ENCODE measurements at places on chromosomes 2 and 18.
A peak's percentile ranks its signal among the peaks of the same experiment; 100 is the strongest.

DNA sequence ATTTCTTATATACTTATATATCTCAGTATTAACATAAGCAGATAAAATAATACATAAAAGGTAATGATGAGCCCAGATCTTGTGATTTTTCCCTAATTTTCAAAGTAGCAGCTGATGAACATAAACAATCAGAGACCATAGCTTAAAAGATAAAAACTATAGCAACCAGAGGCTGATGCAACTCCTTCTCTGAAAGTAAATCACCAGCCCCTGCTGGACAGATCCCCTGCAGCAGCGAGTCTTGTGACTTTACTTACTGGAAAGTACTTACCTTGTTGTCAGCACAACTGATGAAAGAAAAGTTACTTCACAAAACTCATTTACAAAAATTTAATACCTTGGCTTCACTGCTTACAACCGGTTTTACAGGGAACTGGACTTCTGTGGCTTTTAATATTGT, 67.3 kb downstream of the GORASP2 start:
- DNase-seq, result no peak

GRCh38 chr2:138107288-138107687, 143.0 kb downstream of the HNMT start:
- peak; percentile 59 for DNase-seq

GRCh38 chr2:64463781-64464180, 9.8 kb downstream of the LGALSL start:
- DNase-seq, result no peak

DNA sequence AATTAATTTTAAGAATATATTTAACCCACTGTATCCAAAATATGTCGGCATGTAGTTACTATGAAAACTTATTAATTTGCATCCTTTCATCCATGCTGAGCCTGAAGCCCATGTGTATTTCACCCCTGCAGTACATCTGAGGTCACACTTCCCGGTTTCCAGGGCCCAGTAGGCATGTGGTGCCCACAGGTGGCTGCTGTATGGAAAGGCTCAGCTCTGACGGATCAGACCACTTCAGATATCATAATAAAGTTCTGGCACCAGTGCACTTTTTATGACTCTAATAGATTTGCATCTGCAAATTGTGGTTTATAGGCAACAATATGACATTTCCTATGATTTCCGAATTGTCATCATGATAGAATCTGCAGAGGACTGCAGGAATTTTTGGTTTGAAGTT, 22.5 kb downstream of the SH3RF3 start:
- no peak for DNase-seq

DNA sequence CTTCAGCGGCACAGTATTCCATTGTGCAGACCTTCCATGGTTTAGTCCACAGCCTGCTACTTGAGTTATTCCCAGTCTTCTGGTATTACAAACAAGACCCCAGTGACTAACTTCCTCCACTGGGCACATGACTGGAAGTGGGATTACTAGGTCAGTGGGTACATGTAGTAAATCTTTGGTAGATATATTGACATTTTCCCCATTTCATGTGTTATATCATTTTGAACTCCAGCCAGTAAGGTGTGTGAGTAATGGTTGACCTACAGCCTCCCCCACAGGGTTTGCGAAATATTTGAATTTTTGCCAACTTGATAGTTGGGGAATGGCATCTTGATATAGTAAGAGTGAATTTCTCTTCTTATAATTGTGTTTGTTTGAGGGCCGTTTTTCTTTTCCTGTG, 58.8 kb downstream of the RNF144A start:
- peak; percentile 66 for DNase-seq

DNA sequence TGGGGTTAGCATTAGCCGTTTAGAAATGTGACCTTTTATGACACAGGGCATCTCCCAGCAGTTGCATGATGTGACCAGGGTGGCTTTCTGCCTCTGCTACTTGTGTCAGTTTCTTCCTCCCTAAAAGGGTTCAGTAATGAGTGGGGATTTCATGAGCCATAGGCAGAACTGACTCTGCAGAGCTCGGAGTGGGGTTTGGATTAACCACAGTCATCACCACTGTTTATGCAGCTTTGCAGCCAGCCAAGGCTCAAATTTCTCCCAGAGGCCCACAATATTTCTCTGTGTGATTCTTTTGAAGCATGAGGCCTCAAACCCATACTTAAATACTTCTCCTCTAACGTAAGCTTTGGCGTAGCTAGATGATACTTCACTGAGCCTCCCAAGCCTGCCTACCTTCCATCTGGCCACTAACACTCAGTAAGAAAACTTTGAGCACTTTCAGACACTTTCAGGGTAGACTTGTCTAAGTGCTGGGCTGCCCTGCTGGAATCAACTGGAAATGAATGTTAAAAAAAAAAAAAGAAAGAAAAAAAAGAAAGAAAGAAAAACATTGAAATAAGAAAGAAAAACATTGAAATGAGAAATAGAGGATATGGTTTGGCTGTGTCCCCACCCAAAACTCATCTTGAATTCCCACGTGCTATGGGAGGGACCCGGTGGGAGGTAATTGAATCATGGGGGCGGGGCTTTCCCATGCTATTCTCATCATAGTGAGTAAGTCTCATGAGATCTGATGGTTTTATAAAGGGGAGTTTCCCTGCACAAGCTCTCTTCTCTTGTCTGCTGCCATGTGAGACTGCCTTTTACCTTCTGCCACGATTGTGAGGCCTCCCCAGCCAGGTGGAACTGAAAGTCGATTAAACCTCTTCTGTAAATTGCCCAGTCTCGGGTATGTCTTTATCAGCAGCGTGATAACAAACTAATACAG, 11.5 kb upstream of the LAPTM4A start:
- DNase-seq, result no peak

GRCh38 chr2:43183743-43184142, 42.7 kb downstream of the ZFP36L2 start:
- no peak for DNase-seq
